ENCODE measurements at places on chromosomes 13 and 19. TPM values are rescaled to one million over a fixed set of nuclear protein-coding genes. Genes with fewer than 3 reads are reported as not detected.

Gene TNPO2
- total RNA-seq, result 28.2 TPM

Gene LENG8
- 32.4 TPM for total RNA-seq

Gene WDR88
- under 0.01 TPM for total RNA-seq

- no peak for DNase-seq
Measured at GRCh38 chr19:30376272-30376671, 4.1 kb downstream of the ZNF536 start.

Gene NXNL1
- total RNA-seq, result not detected

- no peak for DNase-seq
Measured at GRCh38 chr19:35491836-35492360, 1.6 kb upstream of the KRTDAP start.

- no peak for DNase-seq
Measured at GRCh38 chr13:27347211-27347772, 76.7 kb downstream of the RASL11A start.

DNA sequence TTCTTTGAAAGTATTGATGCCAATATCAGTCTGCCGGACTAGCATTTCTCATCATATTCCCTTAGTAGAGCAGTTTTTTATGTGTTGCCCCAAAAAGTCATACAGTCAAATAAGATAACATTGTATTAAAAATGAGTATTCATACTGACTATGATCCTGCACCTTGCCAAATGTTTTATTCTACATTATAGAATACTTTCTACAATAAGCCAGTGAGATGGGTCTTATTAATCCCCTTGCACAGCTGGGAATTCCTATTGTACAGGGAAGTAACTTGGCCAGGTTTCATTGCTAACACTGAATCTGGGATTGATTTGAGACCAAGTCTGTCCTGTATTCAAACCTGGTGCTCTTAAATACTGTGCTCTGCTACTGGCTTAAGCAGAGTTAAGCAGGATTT lies 114.0 kb downstream of the KCTD12 start:
- no peak for DNase-seq
